NCI-H1105 treated with DMSO at 0.1 percent for 48 hours (cell line): ENCODE measurements at places on chromosomes 4 and X.

DNA sequence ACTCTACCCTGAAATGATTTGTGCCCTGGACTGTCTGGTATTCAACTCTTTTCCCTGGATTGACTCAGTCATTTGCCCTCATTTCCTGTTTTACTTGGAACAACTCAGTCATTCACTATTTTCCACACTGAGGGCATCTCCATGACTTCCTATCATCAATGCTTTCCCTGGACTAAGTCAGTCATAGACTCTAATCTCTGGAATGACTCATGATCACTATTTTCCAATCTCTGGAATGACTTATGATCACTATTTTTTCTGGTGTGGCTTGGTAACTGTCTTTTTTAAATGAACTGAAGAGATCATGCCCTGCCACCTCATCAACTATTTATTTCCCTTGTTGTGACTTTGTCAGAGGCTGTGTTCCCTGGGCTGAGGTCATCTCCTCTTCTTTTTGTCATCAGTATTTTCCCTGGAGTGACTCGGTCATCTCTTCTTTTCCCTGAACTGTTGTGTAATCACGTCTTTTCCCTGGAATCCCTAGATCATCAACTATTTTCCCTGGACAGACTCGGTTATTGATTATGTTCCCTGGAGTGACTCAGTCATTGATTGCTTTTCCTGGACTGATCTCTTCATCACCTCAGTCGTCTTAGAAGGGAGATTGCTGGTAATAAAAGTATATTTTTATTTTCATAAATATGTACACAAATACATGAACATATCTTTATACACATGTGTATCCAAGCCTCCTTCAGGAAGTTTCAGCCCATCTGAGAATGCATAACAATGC is 327.1 kb upstream of the VCX start:
- no peak for DNase-seq

- no peak for DNase-seq
These were observed at the start of gene ANXA10 for GRCh38 chr4:168092176-168092712. TSS of gene ANXA10 (plus strand) at chr4:168092537. CDS start at chr4:168092701, 164 bp downstream.

- no peak for DNase-seq
These were observed 15.1 kb downstream of the TSC22D3 start for GRCh38 chrX:107760304-107761077.

- DNase-seq: peak; percentile 37
These were observed 4.2 kb downstream of the PGM2 start for GRCh38 chr4:37830640-37831039.

- DNase-seq: no peak
These were observed 384.8 kb downstream of the IL15 start for GRCh38 chr4:142021181-142021580.

DNA sequence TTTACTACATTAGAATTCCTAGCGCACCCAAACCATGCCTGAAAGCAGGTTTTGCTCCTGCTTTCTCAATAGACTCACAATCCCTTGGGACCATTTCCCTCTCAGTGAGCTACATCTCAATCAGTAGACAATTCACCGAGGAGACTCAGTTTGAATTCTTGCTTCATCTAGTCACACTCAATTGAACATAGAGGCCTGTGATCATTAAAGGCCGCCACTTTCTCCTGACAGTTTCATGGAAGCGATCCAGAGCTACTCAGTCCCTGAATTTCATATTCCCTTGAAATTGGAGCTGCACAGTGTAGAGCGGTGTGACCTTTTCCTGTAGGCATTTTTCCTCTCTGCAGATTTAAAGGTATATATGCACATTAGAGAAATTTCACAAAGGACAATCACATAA is 193.9 kb upstream of the SPOCK3 start:
- DNase-seq: peak; percentile 28

GRCh38 chr4:77650787-77651186 is 45.2 kb downstream of the CXCL13 start:
- DNase-seq: no peak

GRCh38 chrX:52923781-52924241 is 26.7 kb downstream of the FAM156B start:
- no peak for DNase-seq

GRCh38 chrX:16320765-16321355 is 153.6 kb downstream of the MAGEB17 start:
- no peak for DNase-seq

- DNase-seq: no peak
These were observed 84.7 kb downstream of the OTC start for GRCh38 chrX:38437093-38437492.

- DNase-seq: no peak
These were observed 28.2 kb downstream of the WDFY3 start for GRCh38 chr4:84938316-84938715.

- no peak for DNase-seq
These were observed 8.5 kb downstream of the UGT2B7 start for GRCh38 chr4:69104719-69105275.

DNA sequence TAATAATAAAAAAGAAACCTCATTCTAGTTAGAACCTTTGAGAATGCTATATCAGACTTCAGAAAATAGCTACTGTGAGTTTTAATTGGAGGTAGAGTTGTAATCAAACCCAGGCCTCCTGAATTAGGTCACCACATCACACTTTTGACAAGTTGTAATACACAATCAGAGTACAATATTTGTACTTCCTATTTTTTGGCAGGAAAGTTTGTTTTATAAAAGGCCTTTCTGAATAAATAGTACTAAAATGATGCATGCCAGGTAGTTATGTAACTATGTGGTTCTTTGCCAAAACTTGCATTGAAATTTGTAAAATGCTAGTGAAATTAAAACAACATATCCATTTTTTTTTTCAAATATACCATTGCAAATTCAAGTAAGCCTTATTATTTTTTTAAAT is 26.8 kb downstream of the ADH7 start:
- no peak for DNase-seq

DNA sequence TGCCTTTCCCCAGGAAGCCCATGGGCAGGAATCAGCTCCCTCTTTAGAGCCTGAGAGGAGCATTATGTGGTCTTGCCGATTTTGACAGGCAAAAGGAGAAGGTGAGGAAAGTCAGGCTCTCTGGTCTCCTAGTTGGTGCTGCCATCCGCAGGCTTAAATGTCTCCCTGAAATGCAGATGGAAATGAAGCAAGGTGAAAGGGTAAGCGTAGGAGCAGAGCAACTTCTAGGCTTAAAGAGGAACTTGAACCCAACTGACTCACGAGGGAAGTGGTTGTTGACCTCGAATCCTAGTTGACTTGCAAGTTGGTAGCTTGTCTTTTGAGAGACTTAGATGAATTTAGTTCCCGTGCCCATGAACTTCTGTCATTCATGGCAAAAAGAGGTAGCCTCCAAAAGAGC is 205.9 kb downstream of the PTTG2 start:
- no peak for DNase-seq

DNA sequence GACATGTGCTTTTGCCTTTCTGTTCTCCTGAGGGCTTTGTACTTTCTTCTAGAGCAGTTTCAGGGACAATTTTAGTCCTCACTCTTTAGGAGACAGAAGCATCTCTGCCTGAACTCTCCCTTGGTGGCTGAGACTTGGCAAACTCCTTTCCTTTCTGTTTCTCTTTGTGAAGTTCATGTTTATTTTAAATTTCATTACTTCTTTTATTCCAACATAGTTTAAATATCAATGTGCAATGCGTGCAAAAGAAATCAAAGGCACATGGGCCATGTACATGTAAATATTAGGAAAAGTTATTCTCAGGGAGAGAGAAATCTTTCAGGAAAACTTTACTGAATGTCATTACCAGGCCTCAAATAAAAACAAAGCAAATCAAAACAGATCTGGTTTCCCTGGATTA is 177.6 kb downstream of the RNF150 start:
- no peak for DNase-seq

DNA sequence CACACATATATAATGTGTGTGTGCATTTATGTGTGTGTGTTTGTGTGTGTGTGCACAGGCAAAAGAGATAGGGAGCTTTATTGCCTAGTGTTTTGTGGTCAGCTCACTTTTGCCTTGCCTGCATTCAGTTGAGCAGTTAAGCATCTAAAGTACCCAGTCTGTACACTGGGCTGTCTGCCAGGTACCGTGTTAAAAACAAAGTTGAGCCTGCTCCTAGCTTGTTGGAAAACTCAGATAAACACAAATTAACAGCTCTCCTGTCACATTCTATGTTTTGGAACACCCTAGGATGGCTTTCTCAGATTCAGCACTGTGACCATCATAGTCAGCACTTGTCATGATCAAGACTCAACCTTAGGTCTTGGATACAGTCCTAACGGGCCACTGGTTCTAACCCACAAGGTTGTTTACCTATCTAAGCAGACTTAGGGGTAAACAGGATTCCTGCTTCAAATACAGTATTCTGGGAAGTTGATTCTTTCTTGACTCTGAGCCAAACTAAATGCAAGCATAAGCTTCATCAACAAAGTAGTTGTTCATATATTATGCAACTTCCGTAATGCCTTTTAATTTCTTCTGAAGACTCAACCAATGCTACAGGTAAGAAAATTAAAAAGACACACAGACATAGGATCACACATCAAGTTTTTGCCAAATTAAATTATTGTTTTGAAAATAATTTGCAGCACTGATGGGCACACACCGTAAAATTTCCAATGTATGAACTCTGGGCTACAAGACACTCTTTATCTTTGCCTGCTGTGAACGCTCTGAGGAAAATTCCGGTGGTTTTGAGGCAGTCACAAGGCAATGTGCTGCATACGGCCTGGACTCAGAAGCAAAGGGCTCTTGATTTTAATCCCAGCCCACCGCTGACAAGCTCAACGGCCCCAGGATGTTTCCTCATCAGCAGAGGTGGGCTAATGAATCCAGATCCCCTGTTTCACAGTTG is 11.3 kb upstream of the CD99 start:
- no peak for DNase-seq

- DNase-seq: no peak
These were observed 339.9 kb downstream of the MAPK10 start for GRCh38 chr4:86019906-86020305.

- DNase-seq: no peak
These were observed 283.6 kb downstream of the RPA4 start for GRCh38 chrX:97167333-97167732.

GRCh38 chr4:144371485-144371884 is 231.0 kb upstream of the GYPA start:
- DNase-seq: no peak

GRCh38 chr4:189071241-189071640 is 869.4 kb upstream of the FRG1 start:
- no peak for DNase-seq

GRCh38 chrX:22097012-22097694 is 65.0 kb downstream of the PHEX start:
- no peak for DNase-seq

DNA sequence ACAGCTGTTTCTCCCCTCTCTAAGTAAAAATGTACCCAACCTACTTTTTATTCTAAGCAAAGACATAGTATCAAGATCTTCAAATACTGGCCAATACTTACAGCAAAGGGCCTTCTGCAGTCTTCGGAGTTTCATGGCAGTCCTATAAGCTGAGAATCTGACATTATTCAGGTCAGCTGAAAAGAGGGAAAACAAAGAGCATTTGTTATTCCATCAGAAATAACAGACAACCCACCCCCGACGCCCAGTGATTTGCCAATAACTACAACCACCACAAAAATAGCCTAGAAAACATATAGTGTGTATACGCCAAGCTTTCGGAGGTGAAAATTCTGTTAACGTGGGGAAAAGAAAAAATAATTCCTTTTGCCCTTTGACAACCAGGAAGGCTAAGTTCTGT is 151.1 kb upstream of the FTHL17 start:
- no peak for DNase-seq

GRCh38 chr4:6233929-6234328 is 33.6 kb upstream of the JAKMIP1 start:
- DNase-seq: no peak

- DNase-seq: no peak
These were observed 4.1 kb upstream of the MANBA start for GRCh38 chr4:102764901-102765300.

DNA sequence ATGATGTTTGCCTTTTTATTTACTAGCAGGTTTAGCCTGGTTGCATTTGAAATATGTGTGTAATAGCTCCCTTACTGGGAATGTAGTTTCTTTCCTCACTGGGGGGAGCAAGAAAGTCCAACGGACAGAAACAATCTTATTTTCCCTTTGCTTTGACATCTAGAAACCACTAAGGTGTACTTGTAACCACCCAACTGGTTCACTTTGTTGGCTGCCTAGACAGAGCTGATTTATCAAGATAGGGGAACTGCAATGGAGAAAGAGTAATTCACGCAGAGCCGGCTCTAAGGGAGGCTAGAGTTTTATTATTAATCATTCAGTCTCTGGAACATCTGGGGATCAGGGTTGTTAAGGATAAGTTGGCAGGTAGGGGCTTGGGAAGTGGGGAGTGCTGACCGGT is 30.3 kb downstream of the XG start:
- DNase-seq: no peak

DNA sequence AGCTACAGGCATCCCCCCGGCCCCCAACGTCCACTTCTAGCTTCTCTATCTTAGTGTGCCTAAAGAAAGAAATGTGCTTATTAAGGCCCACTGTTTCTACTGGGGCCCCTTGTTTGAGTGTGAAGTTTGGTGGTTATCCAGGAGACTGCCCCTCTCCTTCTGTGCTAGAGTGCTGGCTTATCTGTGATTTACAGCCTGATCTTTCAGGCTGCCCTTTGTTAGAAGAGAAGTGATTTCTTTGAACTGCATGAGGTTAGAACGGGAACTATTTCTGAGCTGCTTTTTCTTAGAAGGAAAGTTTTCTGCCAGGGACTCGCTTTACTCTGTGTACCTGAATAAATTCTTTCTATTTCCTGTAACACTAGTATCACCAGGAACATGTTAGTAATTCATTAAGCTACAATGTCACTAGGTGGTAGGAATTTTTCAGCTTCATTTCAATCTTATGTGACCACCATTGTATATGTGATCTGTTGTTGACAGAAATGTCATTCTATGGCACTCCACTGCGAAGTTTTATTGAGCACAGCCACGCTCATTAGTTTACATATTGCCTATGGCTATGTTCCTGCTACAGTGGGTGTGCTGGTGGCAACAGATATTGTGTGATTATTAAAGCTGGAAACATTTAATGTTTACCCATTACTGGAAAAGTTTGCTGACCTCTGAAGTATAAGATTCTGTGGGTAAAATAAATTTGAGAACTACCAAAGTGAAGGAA is 193.8 kb upstream of the CXorf51B start:
- DNase-seq: no peak

GRCh38 chr4:36142504-36142903 is 101.8 kb downstream of the ARAP2 start:
- no peak for DNase-seq

DNA sequence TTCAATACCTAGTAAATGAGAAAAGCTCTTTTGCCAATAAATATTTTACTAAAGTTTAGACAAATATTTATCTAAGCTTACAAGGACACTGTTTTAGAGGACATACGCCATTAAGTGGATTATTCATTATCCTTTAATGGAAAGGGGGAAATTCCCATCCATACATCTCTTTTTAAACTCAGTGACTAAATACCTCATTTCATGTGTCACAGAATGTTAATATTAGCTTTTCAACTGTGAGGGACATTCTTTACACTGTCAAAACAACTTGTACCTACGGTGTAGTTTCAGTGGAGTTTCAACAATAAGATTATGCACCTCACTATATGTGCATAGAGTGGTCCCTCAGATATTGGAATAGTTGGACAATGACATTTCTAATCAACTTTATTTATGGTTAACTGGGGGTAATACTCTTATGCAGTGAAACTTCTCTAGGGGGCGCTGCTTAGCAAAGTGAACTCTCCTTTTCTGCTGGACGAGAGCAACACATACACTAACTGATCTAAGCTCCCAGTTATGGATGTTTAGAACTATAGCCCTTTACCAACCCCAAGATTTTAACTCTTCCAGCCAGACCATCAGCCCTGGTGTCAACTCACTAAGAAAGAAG is 9.7 kb downstream of the HS6ST2 start:
- no peak for DNase-seq
